ENCODE measurements at places on chromosomes 6 and 20.

- no peak for DNase-seq
These were observed 85.0 kb downstream of the PREP start for GRCh38 chr6:105317607-105318533.

- DNase-seq = no peak
These were observed 46.4 kb upstream of the CCN2 start for GRCh38 chr6:131997429-131998153.

DNA sequence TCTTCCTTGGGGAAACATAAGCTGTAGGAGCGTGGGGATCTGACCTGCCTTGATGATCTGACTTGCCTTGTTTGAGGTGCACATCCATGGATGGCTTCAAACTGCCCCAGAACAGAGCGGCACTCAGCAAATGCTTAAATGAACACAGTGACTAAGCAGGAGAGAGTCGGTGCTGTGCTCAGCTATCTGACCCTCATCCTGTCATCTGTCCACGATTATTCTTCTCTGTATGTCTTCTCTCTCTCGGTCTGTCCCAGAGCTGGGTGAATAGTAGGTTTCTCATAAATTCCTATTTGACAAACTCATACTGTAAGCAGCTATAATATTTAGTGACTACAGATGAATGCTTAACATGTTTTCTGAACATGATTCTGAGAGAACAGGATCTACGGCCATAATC lies 37.3 kb downstream of the TRAM2 start:
- no peak for DNase-seq

DNA sequence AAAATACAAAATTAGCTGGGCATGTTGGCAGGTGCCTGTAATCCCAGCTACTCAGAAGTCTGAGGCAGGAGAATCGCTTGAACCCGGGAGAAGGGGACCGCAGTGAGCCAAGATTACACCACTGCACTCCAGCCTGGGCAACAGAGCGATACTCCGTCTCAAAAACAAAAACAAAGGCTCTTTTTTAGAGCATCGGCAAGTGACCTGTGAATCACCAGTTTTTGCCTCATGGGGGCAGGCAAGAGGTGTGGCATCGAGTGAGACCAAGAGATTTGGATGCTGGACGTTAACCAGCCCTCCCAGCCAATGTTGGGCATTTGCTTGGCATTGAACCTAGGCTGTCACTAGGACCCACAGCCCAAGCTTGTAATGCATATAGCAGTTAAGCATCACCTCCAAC lies 14.6 kb upstream of the CDK5RAP1 start:
- DNase-seq = peak; percentile 22

DNA sequence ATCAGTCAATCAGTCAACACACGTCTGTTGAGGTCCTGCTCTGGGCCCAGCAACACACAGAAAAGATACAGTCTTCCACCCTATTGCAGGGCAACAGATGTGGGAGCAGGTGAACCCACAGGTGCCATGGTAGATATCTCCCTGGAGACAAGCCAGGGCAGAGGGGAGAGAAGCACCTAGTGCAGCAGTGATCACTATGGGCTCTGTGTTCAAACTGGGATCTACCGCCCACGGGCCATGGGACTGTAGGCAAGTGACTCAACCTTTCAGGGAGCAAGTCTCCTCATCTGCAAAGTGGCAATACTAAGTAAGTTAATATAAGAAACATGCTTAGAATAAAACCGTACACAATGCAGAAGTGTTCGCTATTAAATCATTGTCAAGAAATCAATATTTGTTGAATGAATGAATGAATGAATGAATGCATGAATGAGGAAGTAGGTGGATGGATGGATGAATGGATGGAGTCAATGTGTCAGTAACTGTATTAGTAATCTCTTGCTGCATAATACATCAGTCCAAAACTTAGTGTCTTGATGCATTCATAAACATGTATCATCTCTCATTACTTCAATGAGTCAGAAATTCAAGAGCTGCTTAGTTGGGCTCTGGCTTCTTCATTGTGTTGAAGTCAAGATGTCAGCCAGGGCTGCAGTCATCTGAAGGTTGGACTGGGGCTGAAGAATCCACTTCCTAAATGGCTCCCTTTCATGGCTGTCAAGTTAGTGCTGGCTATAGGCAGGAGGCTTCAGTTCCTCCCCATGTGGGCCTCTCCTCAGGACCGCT lies 31.9 kb upstream of the NFATC2 start:
- DNase-seq = no peak

DNA sequence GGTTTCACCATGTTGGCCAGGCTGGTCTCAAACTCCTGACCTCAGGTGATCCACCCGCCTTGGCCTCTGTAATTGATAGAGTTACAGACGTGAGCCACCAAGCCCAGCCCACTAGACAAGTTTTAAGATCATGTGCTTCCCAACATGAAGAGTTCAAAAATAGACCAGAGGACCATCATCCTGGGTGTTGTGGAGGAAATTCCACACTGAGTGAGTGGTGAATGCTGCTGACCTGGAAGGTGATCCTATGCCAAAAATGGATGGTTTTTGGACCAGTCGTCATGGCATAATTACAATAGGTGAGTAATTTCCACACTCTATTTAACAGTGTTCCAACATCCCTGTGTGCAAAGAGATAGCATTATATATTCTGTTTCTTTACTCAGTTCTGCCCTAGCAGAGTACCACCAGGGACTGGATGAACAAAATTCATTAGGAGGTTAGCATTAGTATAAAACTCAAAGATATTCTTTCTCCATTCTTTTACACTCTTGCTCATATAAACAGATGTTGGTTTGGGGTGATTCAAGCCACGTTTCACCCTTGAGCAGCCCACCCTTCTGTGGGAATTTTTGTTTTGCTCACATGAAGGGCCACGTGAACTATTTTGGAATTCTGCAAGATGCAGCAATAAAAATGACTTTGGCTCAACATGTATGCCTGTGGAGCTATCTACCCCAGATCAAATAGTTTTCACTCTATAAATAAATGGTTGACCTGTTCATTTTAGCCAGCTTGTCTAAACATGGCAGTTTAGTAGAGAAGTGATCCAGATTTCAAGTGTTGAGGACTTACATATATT lies 206.2 kb upstream of the TCF21 start:
- no peak for DNase-seq

DNA sequence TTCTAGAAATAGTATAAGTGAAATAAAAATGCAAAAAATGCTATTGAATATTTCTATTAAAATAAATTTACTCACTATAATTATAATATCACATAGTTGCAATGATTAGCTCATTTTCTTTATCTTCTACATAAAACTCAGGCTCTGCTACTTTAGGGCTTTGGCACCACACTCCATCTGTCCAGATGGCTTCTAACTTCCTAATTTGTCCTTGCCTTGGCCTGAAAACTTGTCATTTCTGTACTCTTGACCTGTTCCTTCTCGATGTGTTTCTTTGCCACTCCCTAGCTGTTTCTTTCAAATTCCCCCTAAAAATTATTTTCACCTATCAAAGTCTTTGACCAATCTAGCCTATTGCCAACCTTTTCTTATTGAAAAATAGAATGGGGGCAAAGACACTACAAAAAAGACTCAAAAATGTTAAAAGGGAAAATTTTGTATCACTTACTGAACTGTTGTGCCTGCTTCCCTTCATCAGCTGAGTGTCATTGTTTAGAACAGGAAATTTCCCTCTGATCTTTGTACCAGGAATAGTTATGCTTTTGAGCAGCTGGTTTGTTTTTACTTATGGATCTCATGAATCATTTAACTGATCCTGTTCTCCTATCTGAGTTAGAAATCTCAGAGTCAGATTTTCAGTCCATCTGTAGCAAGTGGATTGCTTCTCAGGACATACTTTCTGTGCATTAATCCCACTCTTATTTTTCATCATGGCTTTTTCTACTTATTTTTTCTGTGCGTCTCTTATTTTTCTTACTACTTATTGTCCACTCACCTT lies 279.2 kb upstream of the CNR1 start:
- no peak for DNase-seq

All from KBM-7 (cell line).